ENCODE measurements at places on chromosomes 11 and 22.

- no peak for DNase-seq
These were observed 10.9 kb upstream of the MRPL23 start for GRCh38 chr11:1936072-1936780.

DNA sequence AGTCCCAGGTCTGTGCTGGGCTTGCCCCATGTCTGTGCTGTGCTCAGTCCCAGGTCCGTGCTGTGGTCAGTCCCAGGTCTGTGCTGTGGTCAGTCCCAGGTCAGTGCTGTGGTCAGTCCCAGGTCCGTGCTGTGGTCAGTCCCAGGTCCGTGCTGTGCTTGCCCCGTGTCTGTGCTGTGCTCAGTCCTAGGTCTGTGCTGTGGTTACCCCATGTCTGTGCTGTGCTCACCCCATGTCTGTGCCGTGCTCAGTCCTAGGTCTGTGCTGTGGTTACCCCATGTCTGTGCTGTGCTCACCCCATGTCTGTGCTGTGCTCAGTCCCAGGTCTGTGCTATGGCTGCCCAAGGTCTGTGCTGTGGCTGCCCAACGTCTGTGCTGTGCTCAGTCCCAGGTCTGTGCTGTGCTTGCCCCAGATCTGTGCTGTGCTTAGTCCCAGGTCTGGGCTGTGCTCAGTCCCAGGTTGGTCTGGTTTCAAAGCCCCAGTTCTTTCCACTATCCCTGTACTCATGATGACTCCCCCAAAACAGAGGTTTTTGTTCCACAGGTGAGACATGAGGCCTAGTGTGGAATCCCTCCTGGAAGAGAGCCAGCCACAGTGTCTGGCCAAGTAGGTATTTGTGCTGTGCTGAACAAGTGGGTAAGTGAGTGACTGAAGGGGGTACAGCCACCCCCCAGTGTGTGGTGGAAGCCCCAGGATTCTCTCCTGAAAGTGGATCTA is 34.8 kb downstream of the IRAG1 start:
- DNase-seq, result no peak

- no peak for DNase-seq
These were observed 1335.3 kb downstream of the TBC1D22A start for GRCh38 chr22:48097723-48098122.

GRCh38 chr11:106840146-106840545 is 178.1 kb downstream of the GUCY1A2 start:
- DNase-seq, result no peak

DNA sequence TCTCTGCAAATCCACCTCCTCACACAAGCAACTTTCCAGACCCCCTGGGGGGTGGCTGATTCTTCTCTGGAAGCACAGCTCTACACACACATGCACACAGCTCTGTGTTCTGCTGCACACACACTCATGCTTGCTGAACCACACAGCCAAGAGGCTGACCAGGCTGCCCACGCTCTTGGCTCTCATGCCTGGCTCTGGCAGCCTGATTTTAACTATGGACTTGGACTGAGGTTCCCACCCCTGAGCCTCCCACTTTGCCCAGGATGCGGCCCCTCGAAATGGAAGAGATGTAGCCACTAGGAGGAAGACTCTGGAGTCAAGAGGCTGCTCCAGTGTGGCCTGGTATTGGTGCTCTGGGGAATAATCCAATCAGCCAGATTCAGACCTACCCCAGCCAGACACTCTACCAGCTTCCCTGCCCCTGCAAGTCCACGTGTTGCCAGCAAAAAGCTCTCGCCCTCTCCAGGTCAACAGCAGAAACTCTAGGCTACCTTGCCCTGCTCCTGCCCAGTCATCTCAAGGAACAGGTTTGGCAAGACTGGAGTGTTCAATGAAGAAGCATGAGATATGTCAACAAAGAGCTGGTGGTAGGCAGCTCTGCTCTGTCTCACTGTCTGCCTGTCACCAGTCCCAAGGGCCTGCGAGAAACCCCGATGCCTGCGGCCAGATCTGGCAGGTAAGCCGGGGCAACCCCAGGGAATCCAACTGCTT is 8.8 kb upstream of the CASTOR1 start:
- no peak for DNase-seq

DNA sequence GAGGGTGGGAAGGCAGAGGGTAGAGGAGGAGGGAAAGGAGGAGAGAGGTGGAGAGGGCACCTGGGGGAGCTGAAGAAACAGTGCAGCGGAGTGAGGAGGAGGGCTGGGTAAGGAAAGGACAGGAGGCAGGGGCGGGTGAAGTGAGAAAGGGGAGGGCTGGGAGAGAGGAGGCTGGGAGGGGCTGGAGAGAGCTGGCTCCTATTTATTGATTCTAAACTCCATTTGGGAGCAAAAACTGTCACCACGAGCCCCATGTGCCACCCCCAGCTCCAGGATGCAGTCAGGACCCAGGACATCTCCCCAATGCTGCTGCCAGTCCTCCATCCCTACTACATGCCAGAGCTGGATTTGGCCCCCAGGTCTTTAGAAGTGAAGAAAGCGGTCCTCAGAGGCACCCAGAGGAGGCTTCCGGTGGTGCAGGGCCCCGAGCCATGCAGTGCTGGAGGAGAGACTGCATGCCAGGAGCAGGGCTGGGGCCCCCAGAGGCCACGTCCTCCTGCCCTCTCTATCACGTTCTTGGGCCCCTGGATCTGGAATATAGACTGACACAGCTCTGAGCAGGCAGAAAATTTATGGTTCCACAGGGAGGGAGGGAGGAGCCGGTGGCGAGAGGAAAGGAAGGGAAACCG is 53.7 kb downstream of the SLC22A12 start:
- DNase-seq, result no peak

DNA sequence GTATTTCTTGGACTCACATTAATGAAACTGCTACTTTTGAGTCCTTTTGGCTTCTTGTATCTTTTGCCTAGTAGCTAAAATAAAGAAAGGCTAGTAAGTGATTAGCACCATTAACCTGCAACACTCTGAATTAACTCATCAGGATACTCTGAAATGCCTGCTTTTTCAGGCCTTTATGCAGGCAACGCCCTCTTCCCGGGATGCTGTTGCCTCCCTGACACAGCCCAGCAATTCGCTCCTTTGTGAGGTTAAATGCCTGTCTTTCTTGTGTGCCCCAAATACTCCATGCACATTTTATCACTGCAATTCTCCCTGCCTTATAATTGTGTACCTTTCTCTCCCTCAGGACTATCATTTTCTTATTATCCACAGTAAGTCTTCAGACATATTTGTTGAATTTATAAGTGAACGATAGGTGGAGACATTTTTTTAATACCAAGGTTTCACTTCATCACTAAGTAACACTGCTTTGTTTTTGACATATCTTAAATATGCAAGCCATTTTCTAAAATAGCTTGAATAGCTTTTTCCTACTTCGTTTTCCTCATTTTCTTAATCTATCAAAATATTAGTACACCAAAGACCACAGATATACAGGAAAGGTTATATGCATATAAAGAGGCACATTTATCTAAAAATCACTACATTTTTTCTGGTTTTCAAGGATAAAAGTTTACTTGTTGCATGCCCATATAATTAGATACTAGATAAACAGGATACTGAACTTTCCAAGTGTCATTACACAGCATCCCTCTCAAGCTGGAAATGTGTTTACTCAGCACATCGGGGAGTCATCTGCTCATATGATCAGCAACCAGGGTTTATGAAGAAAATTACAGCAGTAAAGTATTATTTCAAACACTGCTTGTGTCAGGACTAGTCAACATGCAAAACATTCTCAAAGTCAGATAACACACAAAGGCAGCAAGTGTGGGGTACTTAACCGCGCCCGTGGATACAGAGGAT is 48.5 kb upstream of the DDI1 start:
- no peak for DNase-seq
